ENCODE measurements at places on chromosomes 4 and X.

GRCh38 chrX:71928856-71929255, 18.2 kb downstream of the NHSL2 start:
- DNase-seq: no peak

- DNase-seq: no peak
Measured at GRCh38 chr4:3280466-3280865, 12.4 kb upstream of the RGS12 start.

GRCh38 chr4:18722748-18723191, 701.2 kb upstream of the LCORL start:
- DNase-seq: no peak

- no peak for DNase-seq
Measured at GRCh38 chr4:139301821-139302611, at the start of gene NDUFC1. TSS of gene NDUFC1 (minus strand) at chr4:139302477. CDS start at chr4:139295798, 6,679 bp downstream.

DNA sequence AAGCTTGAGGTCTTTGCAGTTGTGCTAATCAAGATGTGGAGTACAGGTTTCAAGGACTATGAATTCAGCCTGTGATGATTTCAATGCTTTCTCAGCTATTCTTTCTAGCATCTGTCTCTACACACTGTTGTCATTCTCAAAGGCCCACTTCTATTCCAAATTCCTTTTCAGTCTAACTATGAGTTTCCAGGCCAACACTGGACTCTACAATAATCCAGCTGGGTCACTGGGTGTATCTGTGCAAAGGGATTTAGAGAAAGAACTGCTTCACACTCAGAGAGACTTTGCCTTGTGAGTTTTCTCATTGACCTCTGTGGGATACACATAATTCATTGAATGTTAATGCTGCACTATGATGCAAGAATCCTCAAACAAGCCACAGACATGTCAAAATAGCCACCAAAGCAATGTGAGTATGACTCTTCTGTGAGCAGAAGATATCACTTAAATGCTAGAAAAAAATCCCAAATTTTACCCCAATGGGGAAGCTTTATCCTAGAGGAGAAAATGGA, 171.8 kb upstream of the CLNK start:
- DNase-seq: no peak

GRCh38 chr4:48109413-48110263, 24.4 kb downstream of the TXK start:
- no peak for DNase-seq

Measured in brain pericyte (primary cell).